NCI-H345 (cell line): ENCODE measurements at places on chromosomes 3 and 15.
A peak's percentile ranks its signal among the peaks of the same experiment; 100 is the strongest.

DNA sequence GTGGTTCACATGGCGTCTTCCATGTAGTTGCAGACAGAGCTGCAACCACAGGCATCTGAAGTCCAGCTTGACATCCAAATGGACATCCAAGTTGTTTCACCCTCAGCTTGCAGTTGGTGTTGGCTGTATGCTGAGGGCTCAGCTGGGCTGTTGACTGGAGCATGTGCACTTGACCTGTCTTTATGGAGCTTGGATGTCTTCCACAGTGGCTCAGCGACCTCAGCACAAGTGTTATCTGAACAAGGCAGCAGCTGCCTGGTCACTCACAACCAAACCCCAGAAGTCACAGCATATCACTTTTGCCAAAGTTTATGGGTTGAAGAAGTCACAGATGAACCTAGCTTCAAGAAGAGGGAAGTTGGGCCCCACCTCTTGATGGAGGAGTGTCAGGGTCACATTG lies 92.9 kb downstream of the TPRA1 start:
- DNase-seq = no peak

- DNase-seq = peak; percentile 4
These were observed 271.4 kb downstream of the THSD4 start for GRCh38 chr15:71386448-71387236.

GRCh38 chr3:170572665-170573253 lies 13.1 kb downstream of the SLC7A14 start:
- DNase-seq = no peak

DNA sequence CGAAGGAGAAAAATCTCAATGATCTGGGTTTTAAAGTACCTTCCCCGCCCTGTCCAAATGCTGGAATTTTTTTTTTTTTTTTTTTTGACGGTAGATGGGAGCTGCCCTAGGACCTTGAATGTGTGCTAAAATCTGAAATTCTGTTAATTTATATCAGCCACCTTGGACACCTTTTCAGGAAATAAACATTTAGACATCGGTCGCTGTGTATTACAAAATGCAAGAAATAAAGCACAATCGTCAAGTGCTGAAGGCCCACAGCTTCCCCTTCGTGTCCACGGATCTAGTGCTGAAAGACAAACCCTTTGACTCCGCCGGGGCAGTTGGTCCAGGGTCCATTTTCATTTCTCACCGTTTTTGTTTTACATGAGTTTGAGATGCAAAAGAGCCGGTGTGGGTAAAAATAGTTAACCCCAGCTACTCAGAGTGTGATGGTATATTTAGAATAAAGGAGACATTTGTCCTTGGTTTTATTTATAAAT lies 90.2 kb upstream of the CHD2 start:
- peak; percentile 30 for DNase-seq

DNA sequence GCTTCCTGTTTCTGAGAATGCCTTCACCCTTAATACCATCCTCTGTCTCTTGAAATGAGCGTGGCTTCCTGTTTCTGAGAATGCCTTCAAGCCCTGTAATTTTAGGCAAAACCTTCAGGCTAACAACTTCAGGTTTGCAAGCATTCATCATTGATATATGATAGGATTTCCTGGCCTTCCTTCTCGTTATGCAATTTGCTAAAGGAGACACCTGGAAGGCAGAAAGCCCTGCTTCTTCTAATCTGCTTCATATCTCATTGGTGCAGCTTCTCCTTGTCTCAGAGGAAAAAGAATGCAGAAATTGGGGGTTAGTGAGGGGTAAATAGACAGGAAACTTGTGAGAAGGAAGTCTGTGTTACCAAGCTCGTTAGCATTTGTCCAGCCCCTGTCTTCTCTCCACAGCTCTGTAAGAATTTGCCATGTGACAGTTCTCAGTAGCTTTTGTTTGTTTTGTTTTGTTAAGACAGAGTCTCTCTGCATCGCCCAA lies 7.3 kb downstream of the ARL6IP5 start:
- DNase-seq = no peak

DNA sequence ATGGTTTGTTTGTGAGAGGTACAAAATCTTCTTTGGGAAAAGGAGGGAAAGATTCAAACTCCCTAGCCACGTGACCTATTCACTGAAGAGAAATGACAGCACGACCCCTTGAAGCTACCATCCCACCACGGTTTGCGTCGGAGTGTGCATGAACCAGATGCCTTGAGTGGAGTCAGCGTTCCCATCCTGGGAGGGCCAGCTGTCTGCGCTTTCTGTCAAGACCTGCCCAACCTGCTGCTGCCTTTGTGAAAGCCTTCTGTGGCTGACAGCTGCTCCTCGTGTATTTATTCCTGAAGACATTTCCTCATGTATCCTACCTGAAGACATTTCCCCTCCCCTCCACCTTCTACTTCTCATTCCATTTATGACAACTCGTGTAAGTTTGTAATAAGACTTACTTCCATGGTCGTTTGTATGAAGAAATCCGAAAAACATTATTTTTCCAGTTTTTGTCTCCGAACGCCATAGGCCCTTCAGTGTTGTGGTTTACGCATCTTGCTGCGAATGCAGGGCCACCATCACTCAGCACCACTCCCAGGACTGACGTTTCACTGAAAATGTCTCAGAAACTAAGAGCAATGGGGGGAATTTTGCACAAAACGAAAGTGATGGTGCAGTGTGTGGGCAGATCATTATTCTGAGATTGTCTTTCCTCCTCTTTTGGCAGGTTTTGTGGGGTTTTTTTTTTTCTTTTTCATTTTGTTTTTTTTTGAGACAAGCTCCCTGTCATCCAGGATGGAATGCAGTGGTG lies 18.9 kb downstream of the EBLN2 start:
- no peak for DNase-seq

DNA sequence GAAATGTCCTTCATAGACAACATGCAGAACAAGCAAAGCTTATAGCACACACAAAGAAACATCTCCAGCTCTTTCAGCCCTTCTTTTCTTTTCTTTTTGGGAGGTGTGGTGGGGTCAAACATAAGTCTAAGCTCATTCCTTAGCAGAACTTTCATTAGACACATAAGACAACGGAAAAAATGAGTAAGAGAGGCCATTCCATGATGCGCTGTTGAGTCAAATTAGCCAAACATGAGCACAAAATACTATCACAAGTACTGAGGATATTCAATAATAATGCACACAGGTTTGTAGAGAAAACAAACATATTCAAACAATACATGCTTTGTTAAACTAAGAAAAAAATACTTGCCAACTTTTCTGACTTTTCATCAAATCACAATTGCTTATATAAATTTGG lies 83.0 kb downstream of the PLOD2 start:
- DNase-seq = no peak

DNA sequence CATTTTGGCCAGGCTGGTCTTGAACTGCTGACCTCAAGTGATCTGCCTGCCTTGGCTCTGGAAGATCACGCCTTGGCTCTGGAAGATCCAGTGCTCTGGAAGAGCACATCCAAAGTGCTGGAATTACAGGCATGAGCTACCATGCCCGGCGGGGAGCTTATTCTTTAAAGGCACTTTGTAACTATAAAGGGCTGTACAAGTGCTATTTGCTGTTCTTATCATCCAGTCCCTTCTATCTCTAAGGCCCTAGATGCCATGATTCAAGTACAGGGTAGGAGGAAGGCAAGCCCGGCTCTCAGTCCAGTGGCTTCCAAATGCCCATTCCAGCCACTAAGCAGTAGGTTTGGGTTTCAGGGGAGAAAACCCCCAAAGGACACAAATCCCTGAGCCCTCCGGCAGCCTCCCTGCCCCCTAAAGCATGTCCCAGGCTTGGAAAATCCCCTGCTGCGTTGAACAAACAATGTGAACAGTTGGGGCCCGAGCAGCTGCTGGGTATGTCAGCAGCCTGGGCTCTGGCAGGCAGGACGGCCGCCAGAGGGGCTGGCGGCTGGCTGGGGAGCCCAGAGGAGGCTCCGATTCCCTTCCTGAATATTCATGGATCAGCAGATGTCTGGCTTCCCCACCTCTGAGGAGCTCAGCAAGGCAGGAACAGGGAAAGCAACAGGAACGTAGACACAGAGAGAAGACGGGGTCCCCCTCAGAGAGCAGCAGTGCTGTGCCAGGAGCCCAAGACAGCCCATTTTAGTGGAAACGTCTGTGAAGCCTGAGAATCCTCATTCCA lies 7.7 kb downstream of the IGDCC4 start:
- peak; percentile 86 for DNase-seq

- no peak for DNase-seq
These were observed 184.1 kb upstream of the TLE3 start for GRCh38 chr15:70281811-70282307.

DNA sequence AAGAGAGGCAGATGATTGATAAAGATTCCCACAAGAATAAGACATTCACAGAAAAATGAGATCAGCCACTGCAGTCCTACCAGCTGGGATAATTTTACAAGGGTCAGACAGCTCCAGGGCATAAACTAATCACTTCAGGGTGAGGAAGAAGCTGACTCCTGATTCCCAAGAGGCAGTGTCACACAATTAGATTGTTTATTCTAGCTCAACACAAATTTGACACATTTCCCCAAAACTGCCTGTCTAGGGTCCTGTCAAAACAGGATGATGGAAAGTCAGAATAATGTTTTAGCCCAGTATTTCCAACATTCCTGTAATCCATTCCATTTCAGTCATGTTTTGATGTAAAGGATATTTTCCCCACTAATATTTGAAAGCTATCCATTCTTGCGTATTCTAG lies 110.8 kb downstream of the TNIK start:
- no peak for DNase-seq

DNA sequence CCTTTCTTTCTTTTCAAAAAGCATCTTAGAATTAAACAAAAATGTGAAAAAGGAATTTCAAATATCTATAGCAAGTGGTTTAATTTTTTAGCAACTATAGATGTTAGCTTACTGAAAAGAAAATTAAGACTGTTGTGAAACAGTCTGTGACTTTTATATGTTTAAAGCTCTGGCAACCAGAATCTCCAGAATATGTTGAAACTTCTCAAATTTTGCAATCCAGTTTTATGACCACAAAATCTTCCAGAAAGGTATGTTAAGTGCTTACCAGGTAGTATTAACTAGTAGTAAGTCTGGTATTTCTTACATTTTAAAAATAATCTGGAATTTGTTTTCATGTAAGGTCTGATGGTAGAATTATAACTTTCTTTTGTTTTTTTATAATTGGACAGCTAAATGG lies 235.0 kb downstream of the SLC9A9 start:
- DNase-seq = no peak

DNA sequence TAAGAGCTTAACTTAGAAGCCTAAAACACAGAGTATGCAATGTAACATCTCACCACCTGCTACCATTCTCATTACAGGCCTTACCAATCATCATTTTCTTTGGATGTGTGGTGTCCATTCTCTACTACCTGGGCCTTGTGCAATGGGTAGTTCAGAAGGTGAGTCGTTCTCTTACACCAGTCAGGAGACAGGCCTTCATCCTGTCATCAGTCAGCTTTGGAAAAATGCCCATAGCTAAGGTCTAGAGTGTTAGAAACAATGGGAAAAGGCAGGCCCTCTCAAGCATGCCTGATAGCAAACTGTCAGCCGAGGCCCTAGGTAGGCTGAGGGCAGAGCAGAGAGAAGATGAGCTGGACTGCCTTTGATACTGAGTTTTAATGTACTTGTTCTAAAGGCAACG lies 13.5 kb downstream of the SLC28A2 start:
- no peak for DNase-seq

GRCh38 chr3:98038286-98038685 lies 3.2 kb upstream of the GABRR3 start:
- no peak for DNase-seq

GRCh38 chr15:23645371-23646164 lies 2.1 kb downstream of the MAGEL2 start:
- DNase-seq = peak; percentile 18

- DNase-seq = no peak
These were observed 19.1 kb downstream of the TTC21A start for GRCh38 chr3:39126532-39127071.

DNA sequence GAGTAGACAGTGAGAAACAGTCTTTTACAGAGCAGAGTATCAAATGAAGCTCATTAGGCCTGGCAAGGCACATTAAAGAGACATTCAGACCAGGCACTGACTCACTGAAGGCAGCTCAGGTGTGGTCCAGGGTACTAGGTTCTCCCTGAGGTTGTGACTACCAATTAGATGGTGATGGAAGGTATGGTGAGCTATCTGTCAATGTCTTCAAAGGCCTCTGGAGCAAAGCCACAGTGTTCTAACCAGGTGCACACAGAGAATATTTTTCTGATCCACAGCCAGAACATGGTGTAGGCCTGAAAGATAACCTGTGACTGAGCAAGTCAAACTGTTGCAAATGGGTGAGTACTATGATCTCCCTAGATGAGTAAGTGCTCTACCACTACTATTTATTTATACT lies 51.5 kb downstream of the EOMES start:
- DNase-seq = no peak

- no peak for DNase-seq
These were observed 608.2 kb upstream of the CCDC54 start for GRCh38 chr3:106768941-106769480.

- DNase-seq = no peak
These were observed 51.0 kb upstream of the RAP2B start for GRCh38 chr3:153111016-153111415.

- DNase-seq = no peak
These were observed 79.6 kb downstream of the SOX2 start for GRCh38 chr3:181791056-181791955.

DNA sequence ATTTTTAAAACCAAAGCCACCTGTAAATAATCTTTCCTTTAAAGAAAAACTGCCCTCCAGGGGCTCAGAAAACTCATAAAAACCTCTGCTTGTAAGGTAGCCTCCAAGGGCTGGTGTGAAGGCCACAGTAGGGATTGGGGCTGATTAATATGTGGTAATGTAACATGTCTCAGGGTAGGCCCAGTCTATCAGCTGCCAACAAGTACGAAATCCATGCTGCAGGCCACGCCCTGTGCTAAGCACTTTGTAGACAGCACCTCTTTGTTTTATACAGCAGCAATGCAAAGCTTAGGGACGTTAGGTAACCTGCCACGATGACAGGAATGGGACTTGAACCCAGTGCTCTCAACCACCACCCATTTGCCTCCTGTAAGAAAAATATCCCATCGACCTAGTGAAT lies 65.6 kb upstream of the PRICKLE2 start:
- no peak for DNase-seq

DNA sequence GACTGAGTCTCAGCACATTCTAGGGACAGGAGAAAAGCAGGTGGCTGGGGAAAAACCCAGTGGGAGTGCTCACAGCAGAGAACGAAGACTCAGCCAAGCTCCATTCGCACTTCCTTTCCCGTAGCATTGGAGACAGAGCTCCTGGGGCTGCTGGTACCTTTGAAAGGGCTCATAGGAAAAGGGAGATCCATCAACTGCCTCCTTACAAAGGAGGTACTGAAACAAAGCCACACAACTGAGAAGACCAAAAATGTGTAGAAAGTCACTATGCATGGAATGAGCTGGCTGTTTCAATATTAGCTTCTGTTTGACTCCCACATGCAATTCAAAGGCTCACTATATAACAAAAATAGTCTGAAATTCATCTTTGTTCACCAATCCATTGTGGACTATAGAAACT lies 16.9 kb downstream of the STIMATE start:
- no peak for DNase-seq
